Uterus (tissue), 4 donors: ENCODE measurements at places on chromosomes 4 and X. TPM values are rescaled to one million over a fixed set of nuclear protein-coding genes. Genes with fewer than 3 reads are reported as not detected.

GRCh38 chr4:75822416-75822815 is 79.8 kb downstream of the PPEF2 start:
- H3K27ac ChIP-seq = no peak overlapping the region
- H3K4me3 ChIP-seq = no peak overlapping the region
- no peaks in the 10 kb centered on the region for H3K27me3 ChIP-seq
- no peaks in the 10 kb centered on the region for H3K36me3 ChIP-seq

DNA sequence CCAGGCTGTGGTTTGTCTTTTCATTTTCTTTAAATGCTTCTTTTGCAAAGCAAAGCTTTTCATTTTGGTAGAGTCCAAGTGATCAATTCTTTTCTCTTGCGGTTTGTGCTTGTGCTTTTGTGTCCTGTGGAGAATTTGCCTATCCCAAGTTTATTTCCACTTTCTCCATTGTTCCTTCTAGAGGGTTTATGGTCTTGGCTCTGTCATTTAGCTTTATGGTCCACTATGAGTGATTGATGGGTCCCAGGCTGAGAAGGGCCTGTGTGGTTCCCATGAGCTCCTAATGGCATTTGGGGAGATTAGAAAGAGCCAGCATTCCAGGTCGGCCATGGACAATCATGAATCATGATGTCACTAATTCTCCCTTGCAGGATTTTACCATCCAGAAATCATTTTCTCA is 86.5 kb downstream of the CPZ start:
- H3K36me3 ChIP-seq = no peaks in the 10 kb centered on the region
- H3K4me3 ChIP-seq = no peak overlapping the region
- H3K27ac ChIP-seq = no peak overlapping the region
- H3K27me3 ChIP-seq = no peaks in the 10 kb centered on the region
- H3K4me1 ChIP-seq = no peaks in the 10 kb centered on the region

The ZNF330 gene
- total RNA-seq = 40.5 TPM

The SATL1 gene
- total RNA-seq = 0.48 TPM

The CCDC110 gene
- not detected for total RNA-seq

The MAGED4B gene
- total RNA-seq = 1.8 TPM
